ENCODE measurements at places on chromosomes 2 and 18.

- no peak for DNase-seq
Measured at GRCh38 chr2:29834624-29835023, 86.8 kb downstream of the ALK start.

GRCh38 chr18:961644-962355, 57.1 kb downstream of the ADCYAP1 start:
- DNase-seq: peak; percentile 46

DNA sequence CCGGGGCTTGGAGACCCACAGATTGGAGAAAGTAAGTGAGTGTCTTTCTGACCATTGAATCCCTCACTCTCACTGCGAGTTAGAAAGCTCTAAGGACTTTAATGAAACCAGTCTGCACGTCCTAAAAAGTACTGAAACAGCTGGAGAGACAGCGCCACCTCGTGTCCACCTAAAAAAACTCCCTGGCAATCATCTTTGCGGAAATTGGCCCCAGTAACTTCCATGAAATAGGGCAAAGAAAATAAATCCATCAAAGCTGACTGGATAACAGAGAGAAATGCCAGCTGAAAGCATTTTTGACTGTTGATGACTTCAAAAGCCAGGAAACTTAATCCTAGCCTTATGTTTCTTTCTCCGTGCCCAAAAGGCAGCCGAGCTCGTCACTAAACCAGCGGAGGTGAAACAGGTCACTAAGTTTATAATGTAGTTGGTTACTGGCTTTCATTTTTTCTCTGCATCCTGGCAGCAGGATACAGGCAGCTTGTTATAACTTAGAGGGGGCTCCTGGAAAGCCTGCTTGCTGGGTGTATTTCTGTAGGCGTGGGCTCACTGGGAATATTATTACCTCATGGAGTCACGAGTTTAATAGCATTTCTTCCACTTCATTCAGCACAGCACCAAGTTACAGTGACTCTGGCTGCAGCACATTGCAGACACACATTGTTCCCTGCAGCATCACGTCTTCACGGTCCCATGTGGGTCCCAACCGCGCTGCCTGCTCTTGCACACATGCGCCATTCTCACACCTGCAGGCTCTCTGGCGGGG, 266.5 kb downstream of the HRH4 start:
- DNase-seq: peak; percentile 76

GRCh38 chr2:194616334-194616733, 1040.7 kb upstream of the SLC39A10 start:
- no peak for DNase-seq

- no peak for DNase-seq
Measured at GRCh38 chr2:232124309-232124708, 162.8 kb downstream of the DIS3L2 start.

GRCh38 chr2:1117569-1117968, 166.9 kb downstream of the SNTG2 start:
- no peak for DNase-seq

DNA sequence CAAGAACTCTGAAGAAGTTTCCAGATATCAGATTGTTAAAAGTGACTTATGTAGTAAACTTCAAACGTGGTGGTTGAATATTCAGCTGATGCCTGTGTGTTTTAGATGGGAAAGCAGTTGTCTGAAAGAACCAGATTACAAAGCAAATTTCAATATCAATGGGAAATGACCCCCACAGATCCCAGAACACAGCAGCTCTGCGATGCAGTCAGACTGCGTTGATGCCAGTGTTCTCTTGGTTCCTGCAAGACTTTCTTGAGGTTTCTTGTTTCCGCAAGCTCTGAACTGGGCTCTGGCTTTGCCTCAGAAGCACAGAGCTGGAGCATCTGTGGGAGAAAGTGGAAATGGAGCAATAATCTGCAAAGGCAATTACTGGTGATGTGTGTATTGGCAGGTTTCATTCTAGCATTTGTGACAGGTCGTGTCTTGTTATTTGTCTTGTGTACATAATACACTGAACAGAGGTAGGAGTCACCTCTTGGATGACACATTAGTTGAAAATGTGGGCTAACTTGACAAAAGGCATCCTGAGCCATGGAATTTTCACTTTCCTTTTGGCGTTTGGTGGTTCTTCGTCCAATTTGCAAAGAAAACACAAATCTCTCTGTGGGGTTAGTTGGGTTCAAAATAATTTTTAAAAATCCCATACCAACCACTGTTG, 10.8 kb upstream of the LYPD6B start:
- DNase-seq: no peak

GRCh38 chr2:160338901-160339685, 139.0 kb upstream of the ITGB6 start:
- peak; percentile 35 for DNase-seq

DNA sequence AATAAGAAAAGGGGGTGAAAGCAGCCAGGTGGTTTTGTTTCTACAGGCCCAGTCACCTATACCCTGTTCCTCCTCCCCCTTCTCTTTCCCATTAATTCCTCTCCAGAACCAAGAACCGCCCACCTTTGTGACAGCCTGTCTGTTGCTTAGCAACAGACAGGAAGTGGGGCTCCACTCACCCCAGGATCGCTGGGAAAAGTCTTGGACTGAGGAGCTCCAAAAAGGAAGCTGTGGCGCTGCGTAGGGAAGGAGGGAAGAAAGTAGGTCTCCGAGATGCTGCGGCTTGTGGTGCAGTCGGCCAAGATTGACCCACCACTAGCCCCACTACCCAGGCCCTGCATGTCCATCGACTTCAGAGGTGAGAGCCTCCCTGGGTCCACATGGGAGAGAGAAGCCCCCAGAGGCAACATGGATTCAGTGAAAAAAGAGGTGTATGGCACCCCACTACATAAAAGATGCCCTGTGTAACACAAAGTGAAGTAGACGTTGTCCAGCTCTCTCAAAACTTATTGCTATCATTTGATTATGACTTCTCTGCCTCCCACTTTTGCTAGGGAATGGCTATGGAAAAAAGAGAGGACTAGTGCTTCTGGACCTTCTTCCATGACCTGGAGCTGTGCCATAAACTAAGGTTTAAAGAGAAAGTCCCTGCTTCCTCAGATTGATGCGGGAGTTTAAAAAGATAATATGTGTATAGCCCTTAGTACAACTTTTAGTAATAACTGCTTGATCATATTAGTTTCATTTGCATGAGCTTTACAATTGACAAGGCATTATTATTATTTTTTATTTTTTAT, at the start of gene FER1L5:
TSS of gene FER1L5 (plus strand) at position 201 of the 797 bp plus-strand sequence. CDS start at position 274, 73 bp downstream.
- peak; percentile 84 for DNase-seq

DNA sequence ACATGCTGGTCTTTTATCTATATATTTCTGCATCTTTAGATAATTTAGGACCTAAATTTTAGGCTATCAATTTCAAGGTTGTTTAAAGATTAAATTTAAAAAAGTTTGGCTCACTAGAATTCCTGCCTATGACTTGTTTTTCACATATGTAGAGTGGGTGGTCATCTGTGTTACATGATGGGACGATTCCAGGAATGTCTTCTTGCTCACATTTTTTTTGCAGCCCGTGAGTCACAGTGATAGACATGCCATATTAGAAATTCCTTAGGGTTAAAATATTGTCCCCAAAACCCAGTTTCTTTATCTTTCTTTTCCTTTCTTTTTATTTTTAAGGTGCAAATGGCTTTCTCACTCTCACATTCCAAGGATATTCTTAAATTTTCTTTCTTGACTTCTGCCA, 652.0 kb downstream of the PLCL1 start:
- DNase-seq: peak; percentile 81

DNA sequence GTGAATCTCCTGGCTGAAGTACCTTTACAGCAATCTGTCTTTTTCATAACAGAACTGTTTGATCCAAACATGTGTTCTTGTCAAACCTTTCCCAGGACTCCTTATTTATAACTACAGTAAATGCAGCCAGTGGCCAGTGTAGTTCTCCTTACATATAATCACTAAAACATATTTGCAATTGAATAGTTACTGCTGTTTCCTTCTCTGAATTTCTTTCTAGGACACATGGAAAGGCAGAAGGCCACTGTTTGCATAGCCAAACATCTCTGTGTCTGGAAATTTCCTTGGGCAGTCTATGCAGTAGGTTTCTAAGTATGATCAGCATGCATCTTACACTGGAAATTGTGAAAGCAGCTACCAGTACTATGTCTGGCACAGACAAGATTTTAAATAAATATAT, 57.4 kb upstream of the COL3A1 start:
- DNase-seq: no peak

DNA sequence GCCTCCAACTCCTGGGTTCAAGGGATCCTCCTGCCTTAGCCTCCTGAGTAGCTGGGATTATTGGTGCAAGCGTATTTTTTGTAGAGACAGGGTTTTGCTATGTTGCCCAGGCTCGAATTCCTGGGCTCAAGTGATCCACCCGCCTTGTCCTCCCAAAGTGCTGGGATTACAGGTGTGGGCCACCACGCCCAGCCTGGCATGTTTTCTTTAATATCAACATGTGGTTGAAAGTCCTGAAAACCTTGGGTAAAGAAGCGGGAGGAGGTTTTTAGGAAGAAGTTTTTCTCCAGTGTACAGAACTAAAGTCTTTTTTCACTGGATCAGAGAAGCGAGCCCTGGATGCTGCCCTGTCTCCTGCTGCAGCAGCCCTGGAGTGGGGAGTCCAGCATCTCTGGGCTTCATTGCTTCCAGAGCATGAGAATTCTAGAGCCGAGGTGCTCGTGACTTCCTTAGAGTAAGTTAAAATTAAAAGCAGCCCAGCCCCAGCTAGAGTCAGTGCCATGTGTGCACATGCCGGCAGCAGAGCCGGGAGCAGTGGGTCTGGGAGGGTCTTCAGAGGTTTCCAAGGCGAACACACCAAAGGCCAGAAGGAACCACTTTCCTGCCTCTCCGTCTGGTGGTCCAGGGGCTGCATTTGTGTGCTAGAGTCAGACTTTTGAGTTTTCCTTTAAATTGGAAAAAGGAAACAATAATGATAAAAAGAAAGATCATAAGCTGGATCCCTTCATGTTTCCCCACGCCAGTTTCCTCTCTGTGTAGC, 31.2 kb downstream of the ITGB1BP1 start:
- DNase-seq: no peak

- peak; percentile 71 for DNase-seq
Measured at GRCh38 chr2:131034122-131035051, 58.9 kb downstream of the FAM168B start.

DNA sequence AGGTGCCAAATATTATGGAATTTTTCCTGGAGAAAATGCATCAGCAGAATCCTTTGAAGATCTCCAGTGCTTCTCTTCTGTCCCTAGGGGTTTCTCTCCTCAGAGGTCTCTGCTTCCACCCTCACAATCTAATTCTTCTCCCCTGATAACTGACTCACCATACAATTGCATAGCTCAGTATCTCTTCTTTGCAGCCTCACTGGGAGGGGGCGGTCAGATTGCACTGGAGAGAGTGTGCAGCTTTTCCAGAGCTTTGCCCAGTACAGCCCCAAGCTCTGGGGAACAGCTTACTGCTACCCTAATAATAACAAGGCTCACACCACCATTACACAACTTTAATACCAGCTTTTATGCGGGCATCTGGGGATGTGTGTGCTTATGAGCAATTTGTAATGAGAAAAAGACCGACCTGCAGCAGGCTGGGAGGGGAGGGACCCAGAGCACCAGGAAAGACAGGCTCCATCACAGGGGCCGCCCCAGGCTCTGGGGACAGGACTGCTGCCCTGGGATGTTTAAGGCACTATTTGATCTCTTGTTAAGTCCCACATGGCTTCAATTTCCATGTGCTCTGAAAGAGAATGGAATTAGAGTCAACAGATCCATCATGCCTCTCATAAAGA, 276.6 kb upstream of the SIX2 start:
- DNase-seq: no peak

GRCh38 chr2:112121682-112122254, 16.4 kb upstream of the FBLN7 start:
- peak; percentile 61 for DNase-seq

GRCh38 chr2:26243470-26244308, 743 bp downstream of the HADHA start:
- DNase-seq: peak; percentile 36

DNA sequence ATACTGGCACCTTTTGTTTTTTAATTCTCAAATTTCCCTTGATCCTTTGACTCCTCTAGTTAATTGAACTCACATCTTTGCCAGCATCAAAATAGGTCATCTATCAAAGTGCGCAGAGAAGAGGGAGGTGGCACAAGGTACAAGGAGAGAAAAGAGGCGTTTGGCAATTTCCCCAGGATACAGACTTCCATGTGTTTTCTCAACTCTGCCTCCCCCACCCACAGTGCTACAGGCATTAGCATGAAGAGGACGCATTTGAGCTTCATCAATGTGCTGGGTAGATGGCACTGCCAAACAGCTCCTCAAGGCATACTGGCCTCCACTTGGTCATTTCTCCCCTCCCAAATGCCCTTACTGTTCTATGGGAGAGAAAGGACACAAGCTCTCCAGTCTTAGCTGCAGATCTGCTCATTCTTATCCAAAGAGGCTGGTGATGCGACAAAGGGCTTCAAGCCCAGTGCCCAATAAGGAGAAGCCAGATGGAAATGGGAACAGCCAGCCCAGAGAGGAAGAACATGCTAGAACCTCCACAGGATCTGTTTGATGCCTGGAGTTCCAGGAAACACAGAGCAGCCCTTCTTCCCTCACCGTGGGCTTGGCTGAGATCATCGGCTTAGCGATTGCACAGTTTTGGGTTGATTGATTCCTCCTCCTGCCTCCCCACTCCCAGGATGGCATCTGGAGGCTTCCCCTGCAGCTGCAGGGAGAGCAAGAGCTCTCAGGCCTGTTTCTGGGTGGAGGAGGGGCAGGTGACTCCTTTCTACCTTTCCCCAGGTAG, 144.7 kb upstream of the SMAD2 start:
- DNase-seq: no peak

- peak; percentile 64 for DNase-seq
Measured at GRCh38 chr2:149400997-149401396, 70.6 kb downstream of the LYPD6 start.

DNA sequence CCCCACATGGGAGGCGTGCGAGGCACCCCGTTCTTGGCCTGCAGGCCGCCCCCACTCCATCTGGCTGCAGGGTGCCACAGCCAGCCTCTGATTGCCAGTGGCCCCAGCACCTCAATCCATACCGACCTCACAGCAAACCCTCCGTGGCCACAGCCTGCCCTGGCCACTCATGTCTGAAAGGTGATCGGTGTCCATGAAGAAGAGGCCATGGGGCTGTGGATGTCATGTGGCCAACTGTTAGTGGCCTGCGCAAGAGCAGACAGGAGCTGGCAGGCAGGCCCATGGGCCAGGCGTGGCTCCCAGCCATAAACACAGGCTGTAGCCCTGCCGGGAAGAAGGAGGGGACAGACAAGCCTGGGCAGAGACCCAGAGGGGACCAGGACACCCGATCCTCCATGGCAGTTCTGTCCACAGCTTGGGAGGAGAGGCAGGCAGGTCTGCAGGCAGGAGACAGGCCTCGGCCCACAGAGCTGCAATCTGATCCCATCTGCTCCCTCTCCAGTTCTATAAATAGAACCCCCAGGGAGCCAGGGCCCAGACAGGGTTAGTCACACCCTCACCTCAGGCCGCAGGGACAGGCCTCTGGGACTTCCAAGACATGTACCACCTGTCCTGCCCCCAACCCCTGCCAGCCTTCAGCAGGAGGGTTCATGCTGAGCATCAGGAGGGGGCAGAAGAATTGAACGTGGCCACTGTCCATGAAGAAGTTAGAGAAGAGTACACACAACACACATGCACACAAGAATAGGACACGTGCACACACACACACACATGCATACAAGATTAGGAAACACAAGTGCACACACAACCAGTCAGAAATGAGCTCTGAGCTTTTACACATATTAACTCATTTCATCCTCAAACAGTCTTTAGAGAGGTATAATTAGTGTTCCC, 16.9 kb downstream of the STEAP3 start:
- DNase-seq: peak; percentile 89

Data from EH (cell line).